ENCODE measurements at places on chromosomes 11 and 22.

- peak; percentile 75 for DNase-seq
These were observed 2.3 kb downstream of the IFITM1 start for GRCh38 chr11:316031-316701.

DNA sequence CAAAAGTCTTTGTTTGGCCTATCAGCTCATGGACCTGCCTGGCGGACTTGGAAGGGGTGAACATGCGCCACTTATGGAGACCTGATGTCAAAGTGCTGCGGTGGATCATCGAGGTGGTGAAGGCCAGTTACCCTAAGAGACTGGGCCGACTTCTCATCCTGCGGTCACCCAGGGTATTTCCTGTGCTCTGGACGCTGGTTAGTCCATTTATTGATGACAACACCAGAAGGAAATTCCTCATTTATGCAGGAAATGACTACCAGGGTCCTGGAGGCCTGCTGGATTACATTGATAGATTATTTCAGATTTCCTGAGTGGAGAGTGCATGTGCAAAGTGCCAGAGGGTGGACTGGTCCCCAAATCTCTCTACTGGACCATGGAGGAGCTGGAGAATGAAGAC, 17.9 kb downstream of the ALKBH3 start:
- DNase-seq: no peak

DNA sequence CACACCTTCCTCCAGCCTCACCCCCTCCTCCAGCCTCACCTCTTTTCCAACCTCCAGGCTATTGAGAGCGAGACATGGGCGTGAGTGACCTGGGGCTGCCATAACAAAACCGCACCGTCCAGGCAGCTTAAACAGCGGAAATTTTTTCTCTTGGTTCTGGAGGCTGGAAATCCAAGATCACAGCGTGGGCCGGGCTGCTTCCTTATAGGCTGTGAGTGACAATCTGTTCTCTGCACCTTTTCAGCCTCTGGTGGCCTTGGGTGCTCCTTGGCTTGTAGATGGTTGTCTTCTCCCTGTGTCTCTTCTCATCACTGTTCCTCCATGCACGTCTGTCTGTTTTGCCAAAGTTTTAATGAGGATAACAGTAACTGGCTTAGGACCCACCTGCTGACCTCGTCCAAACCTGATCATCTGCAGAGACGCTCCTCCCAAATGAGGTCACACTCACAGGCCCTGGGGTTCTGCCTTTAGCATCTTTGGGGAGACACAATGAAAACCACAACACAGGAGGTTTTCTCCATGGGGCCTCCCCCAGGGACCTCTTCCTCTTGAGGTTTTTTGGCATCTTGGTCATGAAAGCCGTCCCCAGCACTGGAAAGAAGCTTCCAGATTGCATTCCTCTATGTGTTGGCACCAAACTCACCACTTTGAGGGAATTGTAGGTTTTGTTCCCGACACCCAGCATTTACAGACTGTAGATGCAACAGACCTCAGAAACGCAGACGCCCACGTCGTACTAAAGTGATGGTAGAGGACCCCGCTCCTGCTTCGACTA, 878.1 kb downstream of the BRD1 start:
- DNase-seq: no peak

- DNase-seq: peak; percentile 67
These were observed 965 bp downstream of the OR9Q1 start for GRCh38 chr11:58024601-58025091.

- no peak for DNase-seq
These were observed 178.4 kb upstream of the MTNR1B start for GRCh38 chr11:92790926-92791616.

- no peak for DNase-seq
These were observed 103.7 kb upstream of the RASSF10 start for GRCh38 chr11:12905435-12905834.

- DNase-seq: no peak
These were observed 73.0 kb downstream of the RSF1 start for GRCh38 chr11:77747381-77747969.

DNA sequence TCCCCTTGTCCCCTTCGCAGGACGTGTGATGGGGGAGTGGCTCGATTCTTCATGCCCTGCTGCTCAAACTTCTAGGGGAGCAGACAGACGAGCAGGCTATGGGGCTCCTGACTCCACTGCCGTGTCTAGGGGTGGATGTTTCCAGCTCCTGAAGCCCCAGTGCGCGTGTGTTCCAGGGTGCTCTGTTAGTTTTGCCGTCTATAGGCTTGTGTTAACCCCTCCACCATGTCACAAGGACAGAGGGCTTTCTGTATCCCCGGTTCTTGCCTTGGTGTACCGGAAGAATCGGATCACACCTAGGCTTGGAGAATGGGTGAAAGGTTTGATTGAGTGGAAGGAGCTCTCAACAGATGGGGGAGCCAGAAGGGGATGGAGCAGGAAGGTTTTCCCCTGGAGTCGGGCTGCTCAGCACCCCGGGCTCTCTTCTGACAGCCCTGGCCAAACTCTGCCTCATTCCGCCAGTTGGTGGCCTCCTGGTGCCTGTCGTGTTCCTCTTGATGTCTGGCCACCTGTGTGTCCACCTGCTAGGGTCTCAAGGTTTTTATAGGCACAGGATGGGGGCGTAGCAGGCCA, 810.7 kb downstream of the BRD1 start:
- DNase-seq: no peak

- DNase-seq: no peak
These were observed 57.3 kb upstream of the SYT13 start for GRCh38 chr11:45343444-45343843.

- no peak for DNase-seq
These were observed 18.5 kb downstream of the NF2 start for GRCh38 chr22:29621761-29622526.

DNA sequence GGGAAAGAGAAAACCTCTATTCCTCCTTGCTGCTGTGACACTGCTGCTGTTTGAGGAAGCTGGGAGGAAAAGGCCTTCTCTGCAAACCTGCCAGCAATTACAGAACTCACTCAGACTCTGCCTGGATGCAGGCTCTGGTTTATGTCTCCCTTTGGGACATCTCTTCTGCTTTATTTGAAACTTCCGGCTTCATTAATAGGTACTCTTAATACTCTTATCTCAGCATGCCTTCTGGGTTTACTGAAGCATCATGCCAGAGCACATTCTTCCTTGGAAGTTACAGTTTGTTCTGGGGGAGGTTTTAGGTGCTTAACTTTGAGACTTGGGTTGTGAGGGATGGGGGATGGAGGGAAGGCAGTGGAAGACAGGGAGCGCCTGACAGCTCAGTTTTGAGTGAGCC, 79.9 kb downstream of the NAV2 start:
- no peak for DNase-seq

DNA sequence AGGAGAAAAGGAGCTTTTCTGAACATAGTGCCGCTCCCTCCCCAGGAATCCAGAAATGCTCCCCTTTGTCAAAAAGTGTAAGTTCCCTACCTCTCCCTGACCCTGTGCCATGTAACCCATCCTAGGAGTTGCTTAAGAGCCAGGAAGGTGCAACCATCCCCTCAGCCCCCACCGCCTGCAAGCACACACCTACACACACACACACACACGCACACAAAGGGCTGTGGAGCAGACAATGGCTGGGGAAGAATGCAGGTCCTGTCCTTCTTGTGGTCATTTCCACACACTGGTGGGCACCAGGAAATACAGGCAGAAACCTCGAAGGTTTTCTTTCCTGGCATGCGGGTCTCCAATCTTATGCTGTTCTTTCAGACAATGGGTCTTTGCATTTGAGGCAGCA, 1.2 kb downstream of the P2RX3 start:
- no peak for DNase-seq

DNA sequence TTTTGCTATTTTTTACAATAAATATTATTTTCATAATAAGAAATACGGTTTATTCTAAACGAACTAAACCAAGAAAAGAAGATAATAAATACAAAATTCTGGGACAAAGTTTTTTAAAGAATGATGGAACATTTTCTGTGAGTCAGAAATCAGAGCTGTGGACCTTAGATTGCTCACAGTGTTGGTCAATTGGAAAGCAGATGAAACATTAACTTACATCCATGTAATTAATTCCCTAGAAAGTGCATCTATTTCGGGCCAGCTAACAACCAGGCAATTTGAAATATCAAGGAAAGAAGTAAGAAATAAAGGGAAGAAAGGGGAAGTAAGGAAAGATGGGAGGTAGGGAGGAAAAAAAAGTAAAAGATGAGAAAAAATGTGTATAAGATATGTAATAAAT, 1569.8 kb upstream of the TENM4 start:
- DNase-seq: no peak

- DNase-seq: no peak
These were observed 28.8 kb downstream of the SLN start for GRCh38 chr11:107683061-107683460.

DNA sequence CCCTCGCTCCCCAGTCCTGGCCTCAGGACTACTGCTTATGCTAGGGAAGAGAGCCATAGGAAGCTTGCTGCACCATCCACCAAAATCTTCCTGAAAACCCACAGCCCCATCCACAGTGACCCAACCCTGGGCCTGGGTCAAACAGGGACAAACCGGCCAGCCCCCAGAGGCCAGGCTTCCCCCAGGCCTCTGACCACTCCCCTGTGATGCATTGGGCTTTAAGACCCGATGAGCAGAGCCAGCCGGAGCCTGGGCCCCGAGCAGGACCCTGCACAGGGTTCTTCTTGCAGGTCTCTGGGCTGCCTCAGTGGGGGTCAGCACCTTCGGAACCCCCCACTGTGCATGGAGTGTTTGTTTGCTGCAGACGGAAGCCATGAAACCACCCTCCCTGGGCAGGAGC, 583.7 kb downstream of the BRD1 start:
- DNase-seq: no peak

DNA sequence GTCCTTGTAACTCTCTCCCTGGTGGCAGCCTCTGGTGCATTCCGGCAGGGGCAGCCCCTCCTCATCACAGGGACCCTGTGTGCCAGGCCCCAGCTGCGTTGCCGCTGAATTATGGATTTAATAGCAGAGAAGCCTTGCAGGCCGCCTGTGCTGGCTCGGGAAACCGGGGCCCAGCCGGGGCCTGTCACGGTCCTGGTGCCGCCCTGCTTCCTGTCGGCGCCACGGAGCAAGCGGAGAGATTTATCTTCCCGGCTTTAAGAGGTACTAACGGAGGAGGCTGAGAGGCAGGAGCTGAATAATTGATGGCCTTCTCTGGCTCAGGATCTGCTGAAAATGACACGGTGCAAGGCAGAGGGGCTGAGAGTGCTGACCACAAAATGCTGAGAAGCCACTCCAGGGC, 54.0 kb upstream of the CCDC188 start:
- no peak for DNase-seq

GRCh38 chr11:121670805-121671282, 218.1 kb upstream of the SORL1-AS1 start:
- no peak for DNase-seq

DNA sequence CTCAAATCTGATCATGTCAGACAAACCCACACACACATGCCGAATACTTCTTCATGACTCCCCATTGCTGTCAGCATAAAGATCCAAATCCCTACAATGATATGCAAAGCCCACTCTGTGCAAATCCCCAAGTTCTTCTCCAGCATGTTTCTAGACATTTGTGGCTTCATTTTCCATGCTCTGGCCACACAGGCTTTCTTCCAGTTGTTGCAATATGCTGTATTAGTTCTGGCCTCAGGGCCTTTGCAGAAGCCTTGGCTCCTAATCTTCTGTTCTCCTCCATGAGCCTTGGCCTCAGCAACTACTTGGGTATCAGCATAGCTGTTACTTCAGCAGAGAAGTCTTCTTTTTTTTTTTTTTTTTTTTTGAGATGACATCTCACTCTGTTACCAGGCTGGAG, 49.6 kb downstream of the NAV2 start:
- DNase-seq: no peak

GRCh38 chr11:124919898-124920297, 848 bp downstream of the HEPN1 start:
- DNase-seq: no peak

- DNase-seq: no peak
These were observed 3.0 kb upstream of the PPFIA1 start for GRCh38 chr11:70267405-70267950.

GRCh38 chr11:7252683-7253213, 1.0 kb downstream of the SYT9 start:
- peak; percentile 19 for DNase-seq
